Bronchial epithelial cell (primary cell): ENCODE measurements at places on chromosomes 7 and 10.

DNA sequence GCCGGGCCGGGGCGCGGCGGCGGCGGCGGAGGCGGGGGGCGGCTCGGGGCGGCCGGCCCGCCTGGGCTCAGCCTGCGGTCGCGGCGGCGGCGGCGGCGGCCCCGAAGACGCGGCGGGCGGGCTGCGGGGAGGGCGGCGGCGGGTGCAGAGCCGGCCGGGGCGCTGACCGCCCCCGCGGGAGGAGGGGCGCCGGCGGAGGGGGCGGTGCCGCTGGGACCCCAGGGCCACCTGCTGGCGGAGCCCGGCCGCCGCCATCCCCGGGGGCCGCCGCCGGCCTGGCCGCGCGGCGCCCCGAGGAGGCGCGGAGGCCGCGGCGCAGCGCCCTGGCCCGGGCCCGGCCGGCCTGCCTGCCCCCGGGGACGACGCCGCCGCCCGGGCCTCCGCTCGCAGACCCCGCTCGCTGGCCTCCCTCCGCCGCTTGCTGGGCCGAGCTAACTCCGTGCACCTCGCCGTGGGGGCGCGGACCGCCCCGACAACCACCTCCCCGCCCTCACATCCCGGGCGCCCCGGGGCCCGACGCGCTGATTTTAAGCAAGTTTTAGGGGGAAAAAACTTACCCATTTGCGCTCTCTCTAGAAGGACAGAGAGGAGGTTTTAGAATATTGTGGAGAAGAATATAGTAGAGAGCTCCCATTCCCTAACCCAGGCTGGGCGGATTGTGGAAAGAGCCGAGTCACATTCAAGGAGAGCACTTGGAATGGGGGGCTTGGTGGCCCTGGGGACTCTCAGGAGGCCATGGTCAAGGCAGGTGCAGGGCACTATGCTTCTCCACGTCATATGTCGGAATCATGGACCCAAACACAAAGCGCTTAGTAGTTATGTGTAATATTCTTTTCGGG lies at the start of gene BEND7:
Gene BEND7, minus strand, starts transcription at position 140 of the 839 bp plus-strand sequence. CDS start 481 bp downstream, outside the sequence.
- DNase-seq: no peak

DNA sequence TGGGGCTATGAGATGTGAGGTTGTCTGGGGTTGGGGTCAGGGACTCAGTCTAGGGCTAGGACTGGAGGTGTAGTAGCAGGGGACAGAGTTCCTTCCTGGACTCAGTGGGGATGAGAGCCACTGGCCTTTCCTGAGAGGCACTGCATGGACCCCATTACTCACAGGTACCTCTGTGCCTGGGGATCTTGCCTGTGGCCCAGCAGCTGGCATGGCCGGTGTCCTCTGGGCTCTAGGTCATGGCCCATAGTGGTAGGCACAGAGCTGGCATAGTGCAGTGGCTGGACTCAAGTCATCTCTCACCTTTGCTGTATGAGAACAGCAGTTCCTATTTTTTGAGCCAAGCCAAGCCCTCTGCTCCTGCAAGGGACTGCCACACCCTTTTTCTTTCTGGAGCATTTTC lies 51.9 kb downstream of the NEURL1 start:
- no peak for DNase-seq

DNA sequence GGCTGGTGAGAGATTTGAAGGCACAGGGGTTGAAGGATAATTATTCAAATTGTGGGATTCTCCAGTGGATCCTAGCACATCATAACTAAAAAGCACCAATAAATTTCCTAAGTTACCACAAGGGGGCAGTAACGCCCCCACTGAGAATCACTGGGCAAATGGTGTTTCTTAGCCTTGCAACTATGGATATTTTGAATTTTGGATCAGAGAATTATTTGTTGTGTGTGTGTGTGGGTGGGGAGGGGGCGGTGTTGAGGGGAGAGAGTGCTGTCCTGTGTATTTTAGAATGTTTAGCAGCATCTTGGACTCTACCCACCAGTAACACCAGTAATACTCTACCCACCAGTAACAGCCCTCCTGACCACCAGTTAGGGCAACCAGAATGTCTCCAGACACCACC lies 63.3 kb upstream of the PRKG1 start:
- DNase-seq: peak; percentile 30

DNA sequence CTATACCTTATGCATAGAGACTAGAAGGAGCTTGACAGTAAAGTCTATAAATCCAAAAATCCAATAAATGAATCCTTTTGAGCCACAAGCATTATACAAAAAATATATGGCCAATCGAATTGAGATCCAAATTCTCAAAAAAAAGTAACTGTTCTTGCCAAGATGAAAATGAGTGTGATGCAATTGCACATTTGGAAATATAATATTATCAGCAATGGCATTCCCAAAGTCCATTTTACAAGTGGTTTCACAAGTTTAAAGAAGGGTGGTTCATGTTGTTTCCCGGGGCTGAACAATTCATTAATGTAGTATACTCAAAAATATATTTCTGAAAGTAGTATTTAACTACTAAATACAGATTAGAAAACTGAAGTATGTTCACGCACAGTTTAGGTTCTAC lies 7.3 kb downstream of the RP9 start:
- DNase-seq: no peak

DNA sequence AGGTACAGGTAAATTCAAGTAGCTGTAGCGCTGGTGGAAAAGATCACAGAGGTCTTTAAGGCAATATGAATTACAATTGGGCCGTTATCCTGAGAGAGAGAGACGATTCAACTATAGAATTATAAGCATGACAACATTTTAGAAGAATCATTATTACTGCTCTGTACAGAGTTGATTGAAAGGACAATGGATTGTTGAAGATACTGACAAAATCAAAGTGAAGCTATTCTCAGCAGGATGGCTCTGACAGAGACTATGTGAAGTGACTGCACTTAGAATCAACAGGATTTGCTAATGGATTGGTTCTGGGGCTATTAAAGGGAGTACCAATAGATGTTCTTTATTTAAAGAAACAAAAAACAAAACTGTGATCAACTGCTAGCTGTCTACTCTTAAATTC lies 634.8 kb upstream of the GRM3 start:
- no peak for DNase-seq

- DNase-seq: no peak
Measured at GRCh38 chr7:27106901-27107240, 4.4 kb upstream of the HOXA2 start.

- DNase-seq: no peak
Measured at GRCh38 chr7:29612596-29612995, 49.0 kb downstream of the PRR15 start.

DNA sequence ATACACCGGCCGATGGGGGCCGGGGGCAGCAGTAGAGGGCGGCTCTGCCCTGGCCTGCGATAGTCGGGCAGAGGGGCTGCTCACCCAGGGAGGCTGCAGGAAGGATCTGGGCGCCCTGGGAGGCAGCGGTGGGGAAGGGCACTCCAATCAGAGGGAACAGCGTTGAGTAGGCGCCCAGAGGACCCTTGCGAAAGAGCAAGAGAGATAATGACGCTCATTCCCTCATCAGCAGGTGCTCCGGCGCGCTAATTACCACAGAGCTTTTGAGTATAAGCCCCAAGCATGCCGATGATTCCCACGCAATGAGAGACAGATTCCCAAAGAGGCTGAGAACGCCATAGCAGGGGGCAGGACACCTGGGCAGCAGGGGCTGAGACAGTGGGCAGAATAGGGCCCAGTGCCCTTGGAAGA lies 215.3 kb downstream of the MAD1L1 start:
- no peak for DNase-seq

GRCh38 chr7:127995156-127995880 lies 35.9 kb downstream of the LRRC4 start:
- DNase-seq: no peak

DNA sequence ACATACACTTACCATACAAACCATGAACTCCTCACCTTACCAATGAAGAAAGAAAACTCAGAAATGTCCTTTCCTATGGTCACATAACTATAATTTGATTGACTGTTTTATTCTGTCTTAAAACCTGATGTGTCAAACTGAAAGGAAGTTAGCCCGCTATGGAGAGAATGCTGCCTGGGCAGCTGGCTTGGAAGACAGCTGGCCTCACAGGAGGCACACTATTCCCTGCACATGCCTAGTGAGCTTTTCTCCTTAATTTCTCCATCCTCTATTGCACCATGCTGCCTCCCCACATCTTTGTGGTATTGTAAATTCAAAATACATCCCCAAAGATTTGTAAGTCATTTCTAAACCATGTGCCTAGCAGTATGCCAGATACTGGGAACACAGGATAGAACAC lies 163.3 kb downstream of the STK31 start:
- DNase-seq: no peak

GRCh38 chr10:26970667-26971066 lies 109.9 kb upstream of the ABI1 start:
- DNase-seq: no peak

DNA sequence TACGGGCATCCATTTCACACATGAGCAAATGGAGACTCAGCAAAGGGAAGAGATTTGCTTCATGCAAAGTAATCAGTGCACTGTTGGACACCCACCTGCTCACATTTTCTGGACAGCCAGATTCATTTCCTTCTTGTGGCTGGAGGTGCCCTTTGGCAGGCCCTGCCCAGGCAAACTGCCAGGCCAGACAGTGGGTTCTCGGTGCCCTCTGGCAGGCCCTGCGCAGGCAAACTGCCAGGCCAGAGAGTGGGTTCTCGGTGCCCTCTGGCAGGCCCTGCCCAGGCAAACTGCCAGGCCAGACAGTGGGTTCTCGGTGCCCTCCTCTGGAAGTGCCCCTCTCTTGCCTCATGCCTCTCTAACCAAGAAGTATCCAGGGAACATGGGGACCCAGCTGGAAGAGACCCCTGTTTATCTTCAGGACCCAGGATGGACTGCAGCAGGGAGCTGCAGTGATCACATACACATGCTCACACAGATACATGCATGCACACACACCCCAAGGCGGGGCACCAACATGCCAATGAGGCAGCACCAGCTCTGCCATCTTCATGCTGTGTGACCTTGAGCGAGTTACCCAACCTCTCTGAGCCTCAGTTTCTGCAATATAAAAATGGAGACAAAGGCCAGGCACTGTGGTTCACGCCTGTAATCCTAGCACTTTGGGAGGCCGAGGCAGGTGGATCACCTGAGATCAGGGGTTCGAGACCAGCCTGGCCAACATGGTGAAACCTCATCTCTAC lies 67.1 kb downstream of the OAT start:
- DNase-seq: no peak

DNA sequence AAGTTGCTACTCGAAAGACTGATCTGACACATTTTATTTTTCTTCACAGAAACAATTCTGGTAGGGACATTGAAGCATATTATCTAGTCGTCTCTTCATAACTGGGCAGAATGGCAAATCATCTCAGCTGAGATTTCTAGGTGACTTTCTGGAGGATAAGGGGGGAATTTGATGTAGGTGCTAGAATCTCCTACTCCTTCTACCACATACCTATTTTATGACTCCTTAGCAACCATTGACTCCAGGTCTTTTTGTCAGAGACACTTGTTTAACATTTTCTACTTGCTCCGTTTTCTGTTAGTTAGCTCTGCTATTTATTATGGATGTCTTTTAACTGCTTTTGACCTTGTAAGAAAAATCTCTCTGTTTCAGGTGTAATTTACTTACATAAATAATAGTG lies 380.9 kb upstream of the SEMA3C start:
- peak; percentile 37 for DNase-seq

DNA sequence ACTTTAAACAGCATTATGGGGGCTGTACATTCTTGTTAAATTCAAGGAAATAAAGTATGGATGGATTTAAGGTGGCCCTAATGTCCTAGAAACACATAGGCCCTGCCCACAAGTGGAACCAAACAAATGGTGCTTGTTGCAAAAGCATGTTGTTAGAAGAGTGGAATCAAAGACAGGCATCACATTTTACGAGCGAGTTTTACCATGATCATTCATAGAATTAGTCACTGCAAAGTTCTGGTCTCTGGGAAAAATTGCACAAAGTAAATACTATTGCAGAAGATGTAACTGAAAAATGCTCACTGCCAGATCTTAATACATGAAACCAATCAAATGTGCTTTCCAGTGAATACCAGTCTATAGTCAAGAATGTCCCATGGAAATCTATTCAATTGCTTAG lies 677.1 kb downstream of the PARD3 start:
- DNase-seq: no peak

DNA sequence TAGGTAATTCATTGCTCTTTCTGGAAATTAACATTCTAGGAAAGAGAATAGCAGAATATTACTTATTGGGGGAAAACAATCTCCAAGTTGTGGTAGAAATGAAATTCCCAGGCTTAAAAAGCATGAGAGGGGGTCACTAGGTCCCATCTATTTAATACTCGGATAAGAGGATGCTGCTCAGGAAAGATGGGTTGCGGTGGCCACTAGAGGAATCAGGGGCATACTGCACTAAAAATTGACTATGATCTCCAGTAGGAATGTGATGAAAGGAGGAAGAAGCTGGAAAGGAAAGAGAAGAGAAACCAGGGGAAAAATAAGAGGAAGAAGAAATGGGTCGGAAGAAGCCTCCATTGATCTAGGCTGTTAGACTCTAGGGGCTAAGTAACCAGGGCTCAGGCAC lies 192.8 kb downstream of the GPAM start:
- no peak for DNase-seq

DNA sequence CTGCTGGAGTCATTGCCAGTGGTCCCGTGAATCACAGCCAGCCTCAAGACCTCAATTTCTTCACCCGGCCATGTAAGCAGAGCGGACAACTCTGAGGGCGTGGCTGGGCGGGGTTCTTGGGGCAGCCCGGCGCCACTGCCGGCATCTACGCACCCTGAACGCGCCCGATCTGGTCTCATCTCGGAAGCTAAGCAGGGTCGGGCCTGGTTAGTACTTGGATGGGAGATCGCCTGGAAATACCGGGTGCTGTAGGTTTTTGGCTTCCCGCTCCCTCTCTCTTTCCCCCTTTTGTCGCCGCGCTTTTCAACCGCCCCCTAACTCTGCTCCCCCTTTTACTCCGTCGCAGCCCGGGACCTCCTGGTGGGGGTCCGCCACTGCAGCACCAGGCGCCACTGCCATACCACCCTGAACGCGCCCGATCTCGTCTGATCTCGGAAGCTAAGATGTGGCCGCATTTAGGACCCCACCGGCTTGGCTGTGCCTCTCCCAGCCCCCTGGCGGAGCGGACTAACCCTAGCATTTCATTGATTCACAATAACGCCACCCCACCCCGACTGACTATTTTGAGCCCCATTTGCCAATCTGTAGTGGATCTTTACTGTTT lies 25.3 kb downstream of the GARIN1A start:
- peak; percentile 59 for DNase-seq

DNA sequence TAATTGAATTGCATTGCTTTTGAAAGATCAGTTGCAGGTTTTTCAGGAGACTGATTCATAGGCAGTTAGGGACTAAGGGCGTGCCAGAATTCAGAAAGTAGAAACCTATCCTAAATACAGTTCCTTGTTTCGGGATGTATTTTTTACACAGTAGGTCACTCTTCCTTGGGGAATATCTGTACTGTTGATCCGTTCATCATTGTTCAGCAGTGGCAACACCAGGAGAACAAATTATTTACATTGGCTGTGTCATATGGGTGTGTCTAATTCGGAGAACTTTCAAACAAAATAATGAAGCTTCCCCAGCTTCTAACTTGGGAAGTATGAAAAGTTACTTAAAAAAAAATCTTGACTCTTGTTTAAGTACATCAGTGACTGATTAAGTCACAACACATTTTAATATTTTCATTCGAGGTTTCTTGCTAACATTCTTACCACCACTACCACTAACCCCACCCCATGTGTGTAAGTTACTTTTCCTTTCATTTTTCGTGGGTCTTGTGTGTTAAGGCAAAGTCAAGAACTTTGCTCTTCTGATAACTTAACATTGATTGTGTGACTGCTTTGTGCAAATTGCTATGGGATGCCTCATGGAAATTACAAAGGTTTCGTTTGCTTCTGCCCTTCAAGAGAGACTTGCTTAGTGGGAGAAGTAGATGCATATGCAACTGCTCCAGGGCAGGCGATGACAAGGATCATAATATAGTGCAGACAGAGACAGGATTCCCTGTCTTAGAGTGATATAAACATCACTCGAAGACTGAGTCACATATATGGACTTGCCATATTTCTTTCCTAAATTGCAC lies 43.8 kb upstream of the RPA3 start:
- DNase-seq: peak; percentile 77
